HEK293T (cell line): ENCODE measurements at places on chromosomes 2 and 18.

- no peak for DNase-seq
These were observed 231.7 kb upstream of the LYPD1 start for GRCh38 chr2:132901661-132902060.

- no peak for DNase-seq
These were observed 55.9 kb upstream of the RPE start for GRCh38 chr2:209946539-209946938.

DNA sequence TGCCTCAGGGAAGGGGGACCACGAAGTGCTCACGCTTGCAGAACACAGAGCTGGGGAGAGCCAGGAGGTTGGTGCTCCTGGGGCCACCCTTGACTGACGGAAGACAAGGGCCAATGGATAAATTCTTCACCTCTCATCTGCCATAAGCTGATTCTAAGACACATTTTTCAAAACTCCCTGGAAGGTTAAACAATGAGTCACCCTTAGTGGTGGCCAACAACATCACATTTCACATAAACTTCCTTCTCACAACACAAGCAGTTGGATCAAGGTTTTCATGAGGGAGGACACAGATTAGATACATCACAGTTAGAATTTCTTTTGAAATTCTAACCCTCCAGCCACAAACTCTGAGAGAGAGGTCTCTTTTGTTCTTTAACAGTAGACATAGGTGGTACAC is 713.6 kb upstream of the POU3F3 start:
- DNase-seq = no peak

DNA sequence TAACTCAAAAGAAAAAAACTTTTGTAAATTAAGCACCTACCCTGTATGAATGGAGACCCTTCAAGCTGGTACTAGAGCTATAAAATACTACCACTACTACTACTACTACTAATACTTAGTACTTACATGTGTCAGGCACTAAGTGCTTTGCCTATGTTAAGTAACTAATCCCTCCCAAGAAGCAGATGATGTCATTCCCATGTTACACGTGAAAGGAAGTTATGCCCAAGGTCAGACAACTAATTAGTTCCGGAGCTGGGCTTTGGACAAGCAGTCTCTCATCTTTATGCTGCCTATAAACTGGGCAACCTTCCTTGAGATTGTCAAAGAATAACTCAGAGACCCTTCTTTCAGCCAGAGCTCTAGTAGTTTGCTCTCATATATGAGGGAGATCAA is 13.9 kb upstream of the ATP6V1B1 start:
- no peak for DNase-seq

GRCh38 chr18:79815657-79816056 is 17.9 kb downstream of the KCNG2 start:
- DNase-seq = no peak

DNA sequence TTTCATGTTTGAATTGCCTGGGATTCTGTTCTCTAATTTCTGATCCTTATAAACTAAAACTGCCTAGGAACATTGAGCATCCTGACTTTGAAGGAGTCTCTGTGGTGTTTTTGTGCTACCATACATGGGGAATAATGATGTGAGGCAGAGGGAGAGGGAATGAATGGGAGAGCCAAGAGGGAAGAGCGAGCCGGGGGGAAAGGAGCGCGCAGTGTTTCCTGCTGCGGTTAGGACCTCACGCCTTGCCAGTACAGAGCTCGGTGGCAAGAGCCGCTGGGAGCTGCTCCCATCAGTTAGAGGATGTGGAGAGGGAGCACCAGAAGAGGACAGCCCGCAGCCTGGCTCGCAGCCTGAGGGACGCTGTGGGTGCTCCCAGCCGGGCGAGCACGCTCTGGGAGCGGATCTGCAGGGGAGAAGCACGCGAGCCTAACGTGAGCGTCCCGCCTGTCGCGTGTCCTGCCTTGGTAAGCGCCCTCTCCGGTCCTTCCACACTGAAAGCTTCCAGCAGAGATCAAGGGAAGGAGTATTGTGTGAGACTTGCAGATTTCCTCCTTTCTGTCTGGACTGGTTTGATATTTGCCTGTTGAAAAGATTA is 114.7 kb downstream of the FAM210A start:
- DNase-seq = no peak
